Pons (tissue), 1 donor: ENCODE measurements at places on chromosomes 5 and 9.
A peak's percentile ranks its signal among the peaks of the same experiment; 100 is the strongest.

DNA sequence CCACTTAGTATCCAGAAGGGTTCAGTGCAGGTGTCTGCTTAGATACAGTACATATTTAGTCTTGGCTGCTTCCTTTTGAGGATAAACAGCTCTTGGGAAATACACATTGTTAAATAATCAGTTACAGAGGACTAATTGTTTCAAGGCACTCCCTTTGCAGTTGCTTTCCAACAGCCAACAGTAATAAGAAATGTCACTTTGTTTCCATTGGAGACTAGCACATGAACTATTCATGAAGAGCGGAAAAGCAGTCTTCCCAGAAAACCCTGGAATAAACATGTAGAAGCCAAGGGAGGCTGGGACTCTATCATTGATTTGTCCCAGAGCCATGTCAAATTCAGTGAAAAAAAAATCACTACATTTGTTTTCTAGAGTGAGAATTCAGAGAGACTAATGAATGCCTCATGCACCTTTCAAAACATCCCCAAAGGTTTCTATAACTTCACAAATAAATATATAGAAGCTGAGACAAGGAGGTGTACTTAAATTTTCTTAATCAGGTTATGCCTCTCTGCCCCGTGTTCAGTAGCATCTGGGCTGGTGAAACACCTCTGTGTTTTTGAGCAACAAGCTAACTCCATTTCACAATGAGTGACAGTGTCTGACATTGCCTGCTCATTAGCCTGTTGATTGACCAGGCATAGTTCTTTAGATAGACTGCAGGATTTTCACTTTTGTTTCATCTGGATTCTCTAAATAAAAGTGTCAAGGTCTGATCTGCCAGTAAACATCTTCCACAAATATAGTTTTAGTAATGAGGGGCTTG, 271.5 kb downstream of the ARRDC3 start:
- DNase-seq = peak; percentile 92

GRCh38 chr9:113205861-113206260, 15.2 kb downstream of the FKBP15 start:
- no peak for DNase-seq

- DNase-seq = no peak
Measured at GRCh38 chr5:72480841-72481240, 26.4 kb downstream of the ZNF366 start.

DNA sequence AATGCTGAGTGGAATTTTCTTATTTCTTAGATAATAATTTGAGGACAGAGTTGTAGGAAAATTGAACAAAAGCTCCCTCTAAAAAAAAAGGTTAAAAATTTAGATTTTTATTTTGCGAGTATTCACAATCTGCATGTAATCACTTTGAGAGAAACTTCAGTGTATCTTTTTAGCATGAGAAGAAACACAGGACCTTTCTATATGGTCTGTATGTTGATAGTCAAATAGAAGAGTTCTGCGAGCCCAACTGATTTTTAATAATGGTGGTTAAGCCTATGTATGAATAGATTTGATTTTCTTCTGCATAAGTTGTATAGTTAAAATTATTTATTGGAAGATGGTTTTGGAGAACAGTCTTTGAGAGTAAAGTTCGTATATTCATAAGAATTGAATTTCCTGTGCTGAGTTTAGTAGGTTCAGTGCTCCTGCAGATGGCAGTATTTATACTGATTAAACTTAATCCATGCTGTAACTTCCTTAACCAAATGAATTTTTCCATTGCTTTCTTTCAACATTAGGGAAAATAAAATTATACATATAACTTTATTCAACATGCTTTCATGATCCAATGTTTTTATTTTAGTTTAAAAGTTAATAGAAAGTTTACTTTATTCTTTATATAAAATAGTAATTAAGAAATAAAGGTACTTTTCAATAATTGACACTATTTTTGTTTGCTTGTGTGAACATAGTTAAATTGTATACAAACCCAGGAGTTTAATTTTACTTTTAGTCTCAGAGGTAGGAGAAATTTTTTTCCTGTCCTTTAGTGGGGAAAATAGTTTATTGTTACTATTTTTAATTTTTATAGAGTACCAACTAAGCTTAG, 19.6 kb downstream of the TCERG1 start:
- peak; percentile 31 for DNase-seq
